ENCODE measurements at places on chromosomes 1 and 21.

DNA sequence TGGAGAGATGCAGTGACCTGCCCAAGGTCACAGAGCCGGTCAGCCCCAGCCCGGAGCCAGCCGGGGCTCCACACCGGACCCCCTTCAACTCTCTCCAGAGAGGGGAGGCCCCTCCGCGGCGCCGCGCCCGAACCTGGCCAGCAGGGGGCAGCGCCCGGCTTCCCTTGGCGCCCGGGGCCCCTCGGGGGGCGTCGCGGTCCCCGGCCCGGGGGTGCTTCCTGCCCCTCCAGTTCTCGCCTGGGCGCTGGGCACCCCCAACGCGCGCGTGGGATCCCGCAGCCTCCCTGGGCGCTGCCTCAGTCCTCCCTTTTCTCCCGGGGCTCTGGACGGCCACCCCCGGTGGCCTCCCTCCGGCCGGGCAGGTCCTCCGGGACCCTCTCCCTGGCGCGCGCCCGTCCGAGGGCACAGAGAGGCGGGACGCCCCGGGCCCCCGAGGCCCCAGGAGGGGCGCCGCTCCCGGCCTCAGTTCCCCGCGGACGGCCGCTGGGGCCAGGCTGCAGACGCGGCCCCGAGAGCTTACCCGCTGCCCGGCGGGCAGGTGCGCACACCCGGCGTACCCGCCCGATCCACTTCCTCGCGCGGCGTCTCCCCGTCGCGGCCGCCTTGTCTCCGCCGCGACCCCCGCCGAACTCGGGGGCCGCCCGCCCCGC lies 406 bp downstream of the HTR1D start:
- DNase-seq: peak; percentile 47

DNA sequence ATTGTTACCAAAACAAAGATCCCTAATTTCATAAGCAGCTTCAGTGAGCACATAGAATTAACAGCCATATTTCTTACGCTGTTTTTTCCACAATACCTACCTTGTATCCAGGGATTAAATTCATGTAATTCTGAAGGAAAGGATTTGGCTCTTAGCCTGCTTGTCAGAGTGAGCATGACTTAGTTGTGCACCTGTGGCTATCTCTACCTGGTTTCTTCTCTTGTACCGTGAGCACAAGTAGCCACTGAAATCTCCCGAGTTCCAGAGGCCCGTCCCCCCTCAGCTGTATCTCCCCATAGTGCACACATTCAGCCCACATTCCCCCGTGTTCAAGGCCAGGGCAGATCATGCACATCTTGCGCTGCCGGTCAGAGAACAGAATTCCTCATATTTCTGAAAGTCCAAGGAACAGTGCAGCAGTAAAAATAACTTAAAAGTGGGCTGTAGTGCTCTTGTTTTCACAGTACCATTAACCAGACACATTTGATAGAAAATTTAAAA lies 2.3 kb downstream of the TENT5C start:
- DNase-seq: no peak

DNA sequence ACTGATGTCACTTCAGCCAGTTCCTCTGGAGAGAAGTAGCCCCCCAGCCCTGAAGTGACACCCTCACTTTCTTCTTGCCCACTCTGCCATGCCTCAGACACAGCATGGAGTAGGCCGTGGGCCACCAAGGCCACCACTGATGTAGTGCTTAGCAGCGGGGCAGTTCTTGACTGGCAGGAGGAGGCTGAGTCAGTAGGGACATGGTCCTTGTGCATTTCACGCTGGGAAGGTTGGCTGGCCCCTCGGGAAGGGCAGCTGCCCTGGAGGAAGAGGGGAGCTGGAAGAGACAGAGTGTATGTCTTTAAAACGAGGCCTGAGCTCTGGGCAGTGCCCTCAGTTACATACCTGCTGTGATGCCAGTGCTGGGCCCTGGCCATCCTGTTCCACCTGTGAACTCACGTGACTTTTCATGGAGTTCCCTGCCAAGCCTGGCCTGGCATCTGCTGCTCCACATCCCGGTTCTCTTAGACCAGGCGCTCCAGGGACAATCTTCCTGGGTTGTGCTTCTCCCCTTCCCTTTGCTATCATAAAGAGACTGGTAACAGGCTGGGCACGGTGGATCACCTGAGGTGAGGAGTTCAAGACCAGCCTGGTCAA lies 158.6 kb upstream of the TMEM51 start:
- no peak for DNase-seq

DNA sequence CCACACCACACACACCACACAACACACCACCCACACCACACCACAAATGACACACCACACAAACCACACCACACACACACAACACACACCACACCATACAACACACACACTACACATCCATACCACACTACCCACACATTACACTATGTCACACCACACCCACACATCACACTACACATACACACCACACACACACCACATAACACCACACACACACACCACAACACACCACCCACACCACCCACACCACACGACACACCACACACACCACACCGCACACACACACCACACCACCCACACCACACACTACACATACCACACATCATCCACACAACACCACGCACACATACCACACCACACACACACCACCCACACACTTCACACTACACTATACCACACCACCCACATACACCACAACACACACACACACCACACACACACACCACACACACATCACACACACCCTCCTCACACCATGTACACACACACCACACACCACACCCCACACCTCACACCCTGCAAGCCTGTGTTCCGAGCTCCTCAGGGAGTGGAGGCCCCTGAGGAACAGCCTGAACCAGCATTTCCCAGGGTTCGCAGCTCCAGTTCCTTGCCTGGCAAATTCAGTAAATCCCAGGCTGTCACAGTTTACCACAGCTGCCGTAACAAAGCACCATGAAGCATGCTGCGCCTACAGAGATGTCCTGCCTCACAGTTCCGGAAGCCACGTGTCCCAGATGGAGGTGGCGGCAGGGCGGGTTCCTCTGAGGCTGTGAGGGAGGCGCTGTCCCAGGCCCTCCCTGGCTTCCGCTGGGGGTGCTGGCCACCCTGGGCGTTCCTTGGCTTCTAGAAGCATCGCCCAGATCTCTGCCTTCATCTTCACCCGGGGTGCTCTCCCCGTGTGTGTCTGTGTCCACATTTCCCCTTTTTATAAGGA lies 69.8 kb upstream of the ATP5PO start:
- DNase-seq: no peak

- DNase-seq: no peak
These were observed 92.9 kb downstream of the GRIK3 start for GRCh38 chr1:36941316-36941978.

DNA sequence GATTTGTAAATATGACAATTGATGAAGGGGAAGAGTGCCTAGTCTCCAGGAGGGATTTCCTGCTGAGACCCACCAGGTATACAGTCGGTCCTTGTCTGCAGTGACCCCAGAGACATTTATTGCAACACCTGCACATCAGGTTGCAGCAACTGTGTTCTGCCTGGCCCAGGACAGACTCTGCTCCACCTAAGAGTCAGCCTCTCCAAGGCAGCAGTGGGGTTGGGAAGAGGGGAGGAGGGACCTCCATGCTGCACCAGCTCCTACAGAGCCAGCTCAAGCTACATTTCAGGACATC lies 120.4 kb upstream of the IRF2BP2 start:
- DNase-seq: no peak

GRCh38 chr1:87555366-87555765 lies 226.7 kb downstream of the LMO4 start:
- DNase-seq: no peak

DNA sequence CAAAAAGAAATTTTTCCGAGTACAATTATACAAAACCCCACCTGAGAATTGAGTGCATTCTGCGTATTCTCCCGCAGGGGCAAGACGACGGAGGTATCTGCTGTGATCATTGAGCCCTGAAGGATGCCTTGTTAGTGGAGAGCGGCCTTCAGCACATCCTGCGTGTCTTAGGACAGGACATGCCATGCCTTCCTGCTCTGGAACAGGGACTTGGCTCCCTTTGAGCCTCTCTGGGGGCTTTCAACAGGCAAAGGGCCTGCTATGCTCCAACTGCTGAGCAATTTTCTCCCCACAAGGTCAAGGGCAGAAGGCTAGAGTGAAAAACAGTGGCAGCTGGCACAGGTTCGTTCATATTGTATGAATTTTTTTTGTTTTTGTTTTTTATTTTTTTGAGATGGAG lies 52.4 kb downstream of the TOR1AIP2 start:
- no peak for DNase-seq

GRCh38 chr1:7770997-7771822 lies at the start of gene VAMP3:
TSS of gene VAMP3 (plus strand) at chr1:7771296. CDS start at chr1:7771384, 88 bp downstream.
- DNase-seq: peak; percentile 85
